GM12891 (cell line): ENCODE measurements at places on chromosomes 6 and 20.
A peak's percentile ranks its signal among the peaks of the same experiment; 100 is the strongest.

GRCh38 chr20:44071526-44072111 is 115.4 kb downstream of the JPH2 start:
- DNase-seq = no peak

- DNase-seq = no peak
These were observed 76.5 kb upstream of the OPRM1 start for GRCh38 chr6:153962555-153962954.

- DNase-seq = no peak
These were observed 56.9 kb downstream of the HIVEP1 start for GRCh38 chr6:12068899-12069557.

GRCh38 chr20:59955131-59955796 is 3.0 kb upstream of the CDH26 start:
- DNase-seq = no peak

GRCh38 chr6:91653895-91654294 is 1067.0 kb upstream of the MAP3K7 start:
- DNase-seq = no peak

- DNase-seq = no peak
These were observed 696 bp downstream of the TREML1 start for GRCh38 chr6:41153451-41153850.

DNA sequence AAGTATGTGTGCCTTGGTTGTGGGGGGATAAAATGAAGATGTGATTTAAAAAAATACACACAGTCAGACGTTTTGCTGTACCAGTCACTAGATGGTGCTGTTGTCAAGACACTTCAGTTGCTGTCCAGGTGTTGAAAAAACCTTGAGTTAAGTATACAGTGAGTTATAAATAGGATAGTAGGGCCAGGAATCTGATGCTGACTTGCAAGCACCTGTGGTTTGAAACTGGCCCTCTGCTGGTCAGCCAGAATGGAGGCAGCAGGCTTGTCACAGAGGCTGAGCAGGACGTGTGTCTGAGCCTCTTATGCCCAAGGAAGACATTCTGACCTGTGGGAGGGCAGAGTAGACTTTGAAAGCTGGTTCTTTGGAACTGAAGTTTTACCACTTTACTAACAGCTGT is 27.8 kb downstream of the RNF8 start:
- DNase-seq = peak; percentile 47

DNA sequence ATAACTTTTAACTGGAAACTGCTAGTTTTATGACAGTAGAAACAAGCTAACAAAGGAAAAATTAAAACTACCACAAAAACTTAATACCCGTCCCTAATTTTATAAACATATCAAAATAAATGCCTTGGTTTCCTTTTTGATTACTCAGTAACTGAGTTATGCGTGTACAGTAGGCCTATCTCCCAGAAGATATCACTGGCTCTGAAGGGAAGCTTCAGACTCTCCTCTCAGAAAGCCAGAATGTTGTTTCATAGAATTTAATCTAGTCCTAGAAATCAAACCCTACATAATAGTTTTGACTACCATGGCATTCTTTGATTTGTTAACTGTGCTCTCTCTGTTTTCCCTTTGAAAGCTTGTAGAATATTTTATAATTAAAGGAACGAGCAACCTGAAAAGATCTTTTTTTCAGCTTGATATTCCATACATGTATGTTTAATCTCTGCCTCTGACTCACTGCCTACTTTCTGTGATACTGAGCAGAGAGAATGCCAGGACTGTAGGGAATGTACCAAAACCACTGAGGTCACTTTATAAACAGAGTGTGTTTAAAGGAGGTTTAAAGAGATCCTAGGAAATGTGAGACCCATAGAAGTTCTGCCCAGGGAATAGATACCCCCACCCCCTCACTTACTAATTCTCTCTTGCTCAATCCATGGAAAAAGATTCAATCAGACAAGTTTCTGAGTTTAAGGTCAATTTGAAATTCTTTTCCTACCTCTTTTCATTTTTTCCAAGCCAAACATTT is 311.5 kb downstream of the HDGFL1 start:
- DNase-seq = no peak

GRCh38 chr6:5205877-5206850 is 54.6 kb downstream of the LYRM4 start:
- DNase-seq = no peak

DNA sequence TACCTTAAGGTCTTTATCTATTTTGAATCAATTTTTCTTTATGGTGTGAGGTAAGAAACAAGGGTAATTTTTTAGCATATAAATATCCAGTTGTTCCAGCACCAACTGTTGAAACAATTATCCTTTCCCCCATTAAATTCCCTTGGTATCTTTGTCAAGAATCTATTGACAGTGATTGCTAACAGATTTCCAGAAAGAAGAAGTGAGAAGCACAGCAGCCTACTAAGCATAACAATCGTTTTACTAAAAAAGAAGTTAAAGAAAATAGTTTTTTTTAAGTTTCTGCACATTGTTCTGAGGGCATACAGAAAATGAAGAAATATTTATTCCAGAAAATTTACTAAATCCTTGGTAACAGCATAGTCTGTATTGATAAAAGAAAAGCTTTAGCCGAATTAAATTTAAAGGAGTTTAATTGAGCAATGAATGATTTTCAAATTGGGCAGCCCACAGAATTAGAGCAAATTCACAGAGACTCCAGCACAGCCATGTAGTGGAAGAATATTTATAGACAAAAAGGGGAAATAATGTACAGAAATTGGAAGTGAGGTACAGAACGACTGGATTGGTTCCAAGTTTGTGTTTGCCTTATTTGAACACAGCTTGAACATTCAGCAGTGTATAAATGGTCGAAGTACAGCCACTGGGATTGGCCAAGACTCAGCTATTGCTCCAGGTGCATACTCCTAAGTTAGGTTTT is 97.9 kb upstream of the UST start:
- DNase-seq = no peak

GRCh38 chr20:1323256-1323655 is 5.7 kb downstream of the SDCBP2 start:
- no peak for DNase-seq

DNA sequence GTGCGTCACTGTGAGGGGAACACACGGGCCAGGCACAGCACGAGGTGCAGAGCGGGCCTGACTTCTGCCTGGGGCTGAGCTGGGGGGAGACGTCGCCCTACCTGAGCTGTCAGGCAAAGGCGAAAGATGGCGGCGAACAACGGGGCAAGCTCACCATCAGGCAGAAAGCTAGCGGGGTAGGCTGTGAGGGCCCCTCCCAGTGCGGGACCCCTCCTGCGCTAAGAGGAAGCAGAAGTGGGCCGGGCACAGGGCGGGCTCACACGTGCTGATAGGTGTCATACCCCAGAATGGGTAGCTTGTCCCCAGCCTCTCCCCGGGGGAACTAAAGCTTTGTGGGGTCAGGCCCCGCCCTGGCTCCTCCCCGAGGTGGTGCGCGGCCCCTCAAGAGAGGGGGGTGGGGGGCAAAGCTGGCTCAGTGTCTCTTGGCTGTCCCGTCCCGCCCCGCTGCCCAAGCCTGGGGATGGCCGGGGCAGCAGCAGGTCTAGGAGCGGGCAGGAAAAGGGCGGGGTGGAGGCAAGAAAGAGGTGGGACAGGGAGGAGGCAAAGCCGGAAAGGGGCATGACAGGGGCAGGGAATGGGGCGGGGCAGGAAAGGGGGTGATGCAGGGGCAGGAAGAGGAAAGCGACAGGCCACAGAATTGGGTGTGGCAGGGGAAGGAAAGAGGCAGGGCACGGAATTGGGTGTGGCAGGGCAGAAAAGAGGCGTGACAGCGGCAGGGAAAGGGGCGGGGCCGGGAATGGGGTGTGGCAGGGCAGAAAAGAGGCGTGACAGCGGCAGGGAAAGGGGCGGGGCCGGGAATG is 14.7 kb downstream of the UCKL1 start:
- peak; percentile 73 for DNase-seq

DNA sequence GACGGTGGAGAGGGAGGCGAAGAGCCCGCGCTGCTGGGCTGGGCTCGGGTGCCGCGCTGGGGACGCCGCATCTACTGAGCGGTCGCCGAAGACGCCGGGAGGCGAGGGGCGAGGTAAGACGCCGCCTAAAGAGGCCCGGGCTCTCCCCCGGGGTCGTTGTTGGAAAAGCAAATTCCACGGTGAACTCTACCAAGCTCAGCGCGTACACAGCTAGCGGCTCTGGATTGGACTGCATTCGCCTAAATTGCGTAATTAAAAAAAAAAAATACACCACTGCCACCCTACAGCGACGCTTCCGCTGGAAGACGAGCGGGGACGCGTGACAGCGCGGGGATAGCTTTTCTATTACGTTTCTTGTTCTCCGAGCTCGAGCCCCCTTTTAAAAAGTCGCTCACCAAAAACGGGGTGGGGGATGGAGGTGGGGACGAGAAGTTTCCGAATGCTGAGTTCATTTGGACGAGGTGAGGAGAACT is 92.0 kb upstream of the PRDM1 start:
- no peak for DNase-seq

- no peak for DNase-seq
These were observed 37.6 kb downstream of the ZMYND8 start for GRCh38 chr20:47318586-47319516.

- DNase-seq = no peak
These were observed 94.5 kb downstream of the BACH2 start for GRCh38 chr6:90202156-90202555.

- no peak for DNase-seq
These were observed 427.5 kb downstream of the PHF3 start for GRCh38 chr6:64062960-64063683.

DNA sequence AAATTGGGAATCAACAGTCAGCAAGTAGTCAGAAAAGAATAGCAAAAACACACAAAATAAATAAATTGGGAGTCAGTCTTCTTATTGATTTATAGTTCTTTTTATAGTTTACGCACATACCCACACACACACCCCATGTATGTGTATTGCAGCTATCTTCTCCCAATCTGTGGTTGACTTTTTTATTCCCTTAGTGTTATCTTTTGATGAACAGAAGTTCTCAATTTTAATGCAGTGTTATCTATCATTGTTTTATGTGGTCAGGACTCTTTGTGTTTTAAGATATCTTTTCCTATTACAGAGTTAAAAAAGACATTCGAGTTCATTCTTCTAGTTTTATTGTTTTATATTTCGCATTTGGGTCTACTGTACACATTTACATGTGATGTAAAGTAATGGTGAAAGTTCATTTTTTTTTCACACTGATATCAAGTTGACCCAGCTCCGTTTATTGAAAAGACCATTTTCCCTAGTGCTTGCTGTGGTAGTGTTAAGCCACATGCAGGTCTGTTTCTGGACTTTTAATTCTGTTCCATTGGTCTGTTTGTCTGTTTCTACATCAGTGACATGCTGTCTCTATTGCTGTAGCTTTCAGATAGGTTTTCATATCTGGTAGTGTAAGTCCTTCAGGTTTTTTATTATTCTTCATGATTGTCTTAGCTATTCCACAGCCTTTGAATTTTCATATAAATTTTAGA is 78.4 kb downstream of the ZFAND3 start:
- no peak for DNase-seq

GRCh38 chr20:49549801-49550551 is 18.0 kb downstream of the PTGIS start:
- DNase-seq = no peak

GRCh38 chr6:4021854-4022695 is 56.9 kb downstream of the FAM217A start:
- DNase-seq = no peak

- DNase-seq = no peak
These were observed 2.3 kb downstream of the UCKL1 start for GRCh38 chr20:63953764-63954429.

DNA sequence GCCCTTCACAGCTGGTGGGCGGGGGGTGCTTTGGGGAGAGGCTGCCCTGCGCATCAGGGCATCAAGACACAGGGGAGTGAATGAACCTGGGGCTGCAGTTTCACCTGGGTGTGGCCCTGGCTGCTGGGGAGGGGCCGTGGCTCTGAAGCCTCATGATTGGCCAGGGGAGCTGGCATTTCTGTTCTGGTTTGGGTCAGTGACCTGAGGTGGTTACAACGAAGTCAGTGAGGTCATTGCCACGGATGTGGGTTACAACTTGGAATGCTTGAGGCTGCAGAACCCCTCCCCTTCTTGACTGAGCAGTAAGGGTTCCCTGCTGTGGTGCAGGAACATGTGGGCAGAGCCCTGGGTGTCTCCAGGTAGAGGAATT is 3.0 kb downstream of the TCEA2 start:
- DNase-seq = peak; percentile 80

DNA sequence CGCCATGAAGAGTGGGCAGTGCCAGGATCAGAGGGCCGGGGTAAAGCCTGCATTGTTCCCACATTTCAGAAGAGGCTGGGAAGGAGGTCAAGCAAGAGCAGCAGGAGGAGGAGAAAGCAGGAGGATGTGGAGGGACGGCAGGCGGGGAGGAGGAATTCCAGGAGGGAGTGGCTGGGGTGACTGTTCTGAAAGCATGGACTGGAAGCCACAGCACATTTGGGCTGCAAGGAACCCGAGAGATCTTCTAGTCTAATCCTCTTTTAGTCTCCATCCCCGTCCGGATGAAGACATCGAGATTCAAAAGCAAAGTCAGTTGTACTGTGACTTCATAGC is 76.9 kb downstream of the FAM50B start:
- no peak for DNase-seq

GRCh38 chr6:140732155-140732554 is 1357.7 kb upstream of the CITED2 start:
- no peak for DNase-seq

GRCh38 chr6:91029211-91029610 is 442.3 kb upstream of the MAP3K7 start:
- DNase-seq = no peak

- no peak for DNase-seq
These were observed 64.1 kb downstream of the FAM50B start for GRCh38 chr6:3913077-3913957.

DNA sequence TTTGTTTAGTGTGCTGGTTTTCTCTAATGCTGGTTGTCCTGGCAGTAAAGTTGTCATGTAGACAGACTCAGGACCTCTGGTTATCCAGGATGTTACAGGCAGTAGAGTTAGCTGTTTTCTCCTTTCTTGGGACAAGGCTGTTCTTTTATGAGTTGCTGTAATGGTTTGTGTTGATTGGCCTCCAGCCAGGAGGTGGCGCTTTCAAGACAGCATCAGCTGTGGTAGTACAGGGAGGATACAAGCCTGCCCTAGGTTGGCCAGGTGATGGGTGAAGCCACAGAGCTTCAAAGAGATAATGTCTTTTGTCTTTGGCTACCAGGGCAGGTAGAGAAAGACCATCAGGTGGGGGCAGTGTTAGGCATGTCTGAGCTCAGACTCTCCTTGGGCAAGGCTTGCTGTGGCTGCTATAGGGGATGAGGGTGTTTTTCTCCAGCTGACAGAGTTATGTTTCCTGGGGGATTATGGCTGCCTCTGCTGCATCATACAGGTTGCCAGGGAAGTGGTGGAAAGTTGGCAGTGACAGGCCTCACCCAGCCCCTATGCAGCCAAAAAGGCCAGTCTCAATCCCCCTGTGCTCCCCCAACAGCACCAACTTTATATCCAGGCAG is 127.2 kb upstream of the TAB2 start:
- no peak for DNase-seq

GRCh38 chr20:60589623-60590022 is 631.4 kb downstream of the CDH26 start:
- DNase-seq = no peak

- no peak for DNase-seq
These were observed 18.7 kb downstream of the PTPN1 start for GRCh38 chr20:50528804-50529351.

DNA sequence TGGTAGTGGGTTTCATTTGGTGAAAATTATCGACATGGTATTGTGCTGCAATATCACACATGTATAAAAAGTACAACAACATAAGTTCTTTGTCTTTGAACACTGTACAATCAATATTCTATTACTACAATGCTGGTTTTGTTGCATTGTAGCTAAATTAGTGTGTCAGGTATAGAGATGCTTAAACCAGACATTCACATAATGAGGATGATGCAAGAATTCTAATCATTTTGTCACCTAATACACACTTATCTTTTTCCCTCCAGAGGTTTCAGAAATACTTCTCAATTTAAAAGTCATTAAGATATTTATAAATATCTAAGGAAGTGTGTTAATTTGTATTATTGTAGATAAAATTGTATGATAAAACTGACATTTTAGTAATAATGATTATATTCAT is 174.8 kb upstream of the MAN1A1 start:
- DNase-seq = no peak
